Stimulated activated CD8-positive, alpha-beta memory T cell treated with anti-CD3 and anti-CD28 coated beads, Interleukin-7, amount 100 ng/mL, for 24 hours (primary cell): ENCODE measurements at places on chromosomes 12 and 14.

GRCh38 chr12:79302162-79302814, 388.5 kb downstream of the PAWR start:
- DNase-seq: no peak

DNA sequence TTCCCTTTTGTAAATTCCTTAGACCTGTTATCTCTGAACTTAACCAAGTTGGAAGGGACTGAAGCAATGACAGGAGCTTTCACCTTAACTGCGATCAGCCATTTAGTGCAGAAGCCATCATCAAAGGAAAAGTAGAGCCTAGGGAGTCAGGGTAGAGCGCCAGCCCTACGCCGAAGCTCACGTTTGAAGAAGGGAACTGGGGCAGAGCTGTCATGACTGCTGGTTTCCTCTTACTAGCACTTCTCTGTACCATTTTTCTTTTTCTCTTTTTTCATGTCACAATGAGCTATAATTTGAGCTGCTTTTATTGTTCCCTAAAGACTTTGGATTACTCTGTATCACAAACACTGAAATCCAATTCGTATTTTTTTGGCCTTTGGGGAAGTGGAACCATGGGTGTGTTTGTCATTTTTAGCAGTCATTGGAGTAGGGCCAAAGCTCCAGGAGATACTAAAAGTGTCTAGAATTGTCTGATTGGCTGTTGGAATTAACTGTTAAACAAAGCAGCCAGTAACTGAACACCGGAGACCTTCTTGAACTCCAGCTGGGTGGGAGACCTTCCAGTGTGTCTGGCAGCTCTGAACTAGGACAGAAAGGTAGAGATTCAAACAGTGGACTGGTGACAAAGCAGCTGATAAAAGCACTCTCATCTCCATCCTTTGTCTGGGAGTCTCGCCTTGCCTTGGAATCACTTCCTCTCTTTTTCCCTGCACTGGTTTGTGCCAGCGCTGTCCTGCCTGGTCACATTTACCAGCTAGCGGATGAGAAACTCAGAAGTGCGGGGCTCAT, 9.1 kb downstream of the MTRFR start:
- DNase-seq: no peak

GRCh38 chr12:65556676-65557437, 267.4 kb upstream of the HMGA2 start:
- DNase-seq: peak; percentile 54

GRCh38 chr14:74616507-74616906, 4.5 kb upstream of the LTBP2 start:
- DNase-seq: no peak

- no peak for DNase-seq
These were observed 14.3 kb downstream of the EXOC3L4 start for GRCh38 chr14:103108749-103109207.

DNA sequence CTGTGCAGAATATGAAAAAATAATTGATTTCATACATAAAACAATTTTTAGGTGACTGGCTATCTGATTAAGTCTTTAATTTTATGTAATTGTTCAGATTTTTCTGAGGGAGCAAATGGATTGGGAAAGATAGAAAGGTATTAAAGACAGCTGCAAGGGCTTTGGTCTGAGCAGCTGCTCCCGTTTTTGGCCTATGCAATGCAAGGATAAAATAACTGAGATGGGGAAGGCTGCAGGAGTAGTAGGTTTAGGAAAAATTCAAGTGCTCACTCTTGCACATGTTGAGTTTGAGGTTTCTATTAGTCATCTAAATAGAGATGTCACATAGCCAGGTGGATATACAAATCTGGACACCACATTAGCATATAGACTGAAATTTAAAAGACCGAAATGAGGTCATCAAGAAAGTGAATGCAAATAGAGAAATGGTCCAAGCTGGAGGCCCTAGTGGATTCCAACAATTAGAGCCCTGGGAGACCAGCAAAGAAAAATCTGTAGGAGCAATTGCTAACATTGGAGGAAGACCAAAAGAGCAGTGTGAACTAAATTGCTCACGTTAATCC, 144.0 kb downstream of the PPFIA2 start:
- no peak for DNase-seq

DNA sequence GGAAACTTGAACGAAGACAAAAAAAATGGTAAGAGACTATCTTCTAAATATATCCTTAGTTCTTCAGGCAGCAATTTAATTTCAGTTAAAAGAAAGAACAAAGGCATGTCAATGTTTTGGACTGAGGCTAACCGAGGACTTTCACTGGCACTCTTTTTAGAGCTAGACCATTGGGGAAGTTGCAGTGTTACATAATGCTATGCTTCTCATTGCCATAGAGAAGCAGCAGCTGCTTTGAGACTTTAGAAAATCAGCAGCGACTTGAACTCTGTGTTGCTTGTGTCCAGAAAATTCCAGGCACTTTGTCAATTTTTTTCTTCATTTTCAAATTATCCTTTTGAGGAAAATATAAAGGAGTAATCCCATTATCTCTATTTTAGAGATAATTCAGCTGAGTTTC, 964.2 kb downstream of the NRXN3 start:
- DNase-seq: no peak

GRCh38 chr12:63929426-63929825, 84.9 kb downstream of the SRGAP1 start:
- no peak for DNase-seq

DNA sequence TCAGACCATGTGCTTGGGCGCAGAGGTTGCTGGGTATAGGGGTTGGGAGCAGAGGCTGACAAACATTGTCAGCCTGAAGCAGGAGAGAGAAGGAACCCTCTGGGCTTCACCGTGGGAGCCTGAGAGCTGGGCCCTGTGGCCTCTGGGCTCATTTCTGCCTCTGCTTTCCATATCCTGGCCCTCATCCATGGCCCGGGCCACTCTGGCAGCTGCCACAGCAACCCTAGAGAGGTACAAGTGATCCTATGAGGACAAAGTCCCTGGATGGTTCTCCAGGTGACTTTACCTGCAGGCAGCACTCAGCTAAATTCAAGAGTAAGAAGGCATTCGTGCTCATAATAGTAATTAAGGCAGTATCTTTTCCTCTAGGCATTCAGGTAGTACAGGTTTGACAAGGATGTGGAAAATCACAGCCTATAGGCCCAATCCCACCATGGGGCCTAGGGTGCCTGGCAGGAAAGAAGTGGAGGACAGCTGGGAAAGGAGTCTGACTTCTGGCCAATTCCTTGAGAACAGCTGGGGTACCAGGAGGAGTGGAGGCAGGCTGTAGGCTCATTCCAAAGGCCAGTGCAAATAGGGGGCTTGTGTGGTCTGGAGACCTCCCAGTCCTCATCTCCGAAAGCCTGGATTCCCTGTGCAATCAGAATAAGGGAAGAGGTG, 3.6 kb upstream of the TTC7B start:
- DNase-seq: no peak

DNA sequence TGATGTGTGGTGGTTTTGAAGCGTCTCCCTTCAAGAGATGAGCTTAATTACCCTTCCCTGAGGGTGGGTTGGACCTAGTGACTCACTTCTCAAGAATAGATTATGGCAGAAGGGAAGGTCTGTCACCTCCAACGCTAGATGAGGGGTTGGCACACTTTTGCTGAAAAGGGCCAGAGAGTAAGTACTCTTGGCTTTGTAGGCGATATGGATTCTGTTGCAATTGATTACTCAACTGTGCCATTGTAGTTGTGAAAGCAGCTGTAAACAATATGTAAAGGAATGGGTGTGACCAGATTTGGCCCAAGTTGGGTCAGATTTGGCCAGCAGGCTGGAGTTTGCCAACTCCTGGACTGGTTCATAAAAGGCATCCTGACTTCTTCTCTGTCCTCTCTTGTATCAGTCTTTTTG, 53.3 kb downstream of the SMIM41 start:
- no peak for DNase-seq

- no peak for DNase-seq
These were observed 376.0 kb upstream of the PDE3A start for GRCh38 chr12:19992311-19992710.

- DNase-seq: no peak
These were observed 224.8 kb downstream of the DACT1 start for GRCh38 chr14:58862416-58863160.

DNA sequence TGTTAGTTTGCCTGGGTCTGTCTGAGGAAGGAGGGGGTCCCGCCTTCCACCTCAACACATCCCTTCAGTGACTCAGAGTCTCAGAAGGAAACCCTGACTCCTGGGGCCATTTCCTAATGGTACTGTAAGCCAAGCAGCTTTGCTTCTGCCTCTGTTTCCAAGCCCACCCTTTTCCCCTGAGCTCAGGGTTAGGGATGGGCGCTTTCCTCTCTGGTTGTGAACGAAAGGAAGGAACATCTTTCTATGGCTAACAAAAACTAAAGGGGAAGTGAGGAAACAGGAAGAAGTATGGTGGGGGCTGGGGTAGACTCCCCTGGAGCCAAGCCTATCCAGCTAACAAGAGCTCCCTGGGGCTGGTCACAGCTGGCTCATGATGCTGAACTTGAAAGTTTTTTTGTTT, 11.6 kb upstream of the UNC119B start:
- no peak for DNase-seq

- DNase-seq: no peak
These were observed 324.6 kb upstream of the DIO3 start for GRCh38 chr14:101236496-101237251.

- DNase-seq: no peak
These were observed 10.1 kb downstream of the RNASE6 start for GRCh38 chr14:20791187-20791586.

DNA sequence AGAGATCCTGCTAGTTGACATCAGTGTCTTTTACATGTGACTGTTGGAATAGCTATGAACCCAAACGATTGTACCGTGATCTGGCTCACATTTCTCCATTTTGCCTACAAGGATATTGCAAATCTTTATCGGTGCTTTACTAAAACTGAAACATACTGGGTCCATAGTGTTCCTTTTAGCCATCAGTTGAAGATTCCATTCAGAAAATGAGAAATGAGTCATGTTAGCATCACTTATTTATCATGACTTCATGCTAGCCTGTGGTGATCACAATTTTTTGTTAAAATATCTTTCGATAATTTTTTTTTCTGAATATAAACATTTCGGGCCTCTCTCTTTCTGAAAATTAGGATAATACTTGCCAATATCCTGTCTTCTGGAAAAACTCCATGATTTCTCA, 210.3 kb downstream of the EGLN3 start:
- no peak for DNase-seq

DNA sequence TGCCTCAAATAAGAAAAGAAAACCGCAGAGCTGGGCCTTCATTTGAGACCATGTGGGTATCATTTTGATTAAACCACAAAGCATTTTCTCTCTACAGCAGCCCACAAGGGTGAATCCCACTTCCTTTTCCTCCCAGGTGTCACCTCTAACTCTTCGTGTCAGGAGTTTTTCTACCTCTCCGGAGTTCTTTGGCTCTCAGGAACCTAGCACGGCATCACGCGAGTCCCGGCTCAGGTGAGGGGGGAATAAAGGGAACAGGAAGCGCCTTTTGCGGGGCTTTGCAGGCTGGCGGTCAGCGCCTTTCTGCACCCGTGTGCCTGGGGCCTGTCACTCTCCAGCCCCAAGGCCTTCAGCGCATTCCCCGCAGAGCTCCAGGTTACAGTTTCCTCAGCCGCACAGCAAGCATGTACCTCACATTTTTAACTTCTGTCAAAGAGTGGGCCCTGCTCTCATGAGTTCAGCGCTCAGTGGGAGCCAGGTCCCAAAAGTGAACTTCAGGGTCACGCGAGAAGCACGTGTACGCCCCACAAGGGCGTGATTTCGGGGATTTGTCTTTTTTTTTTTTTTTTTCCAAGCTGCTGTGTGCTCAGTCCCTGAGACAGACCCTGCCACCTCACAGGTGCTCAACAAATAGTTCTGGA, 740 bp upstream of the PRPF40B start:
- peak; percentile 10 for DNase-seq

DNA sequence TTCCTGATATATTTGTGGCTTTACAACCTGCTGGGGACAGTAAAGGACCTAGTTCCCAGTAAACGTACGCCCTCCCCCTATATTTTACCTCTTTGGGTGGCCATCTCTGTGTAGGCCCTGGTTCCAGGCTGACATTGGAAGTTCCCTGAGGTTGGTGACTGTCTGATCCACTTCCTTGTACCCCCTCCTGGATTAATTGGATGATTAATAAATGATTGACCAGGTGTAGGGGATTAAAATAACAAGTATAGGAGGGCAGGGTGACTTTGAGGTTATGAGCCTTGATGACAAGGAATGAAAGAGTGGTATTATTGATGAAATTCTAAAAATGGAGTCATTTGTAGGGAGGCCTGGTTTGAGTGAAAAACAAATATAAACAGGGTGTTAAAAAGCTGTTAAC, 9.6 kb downstream of the SUSD6 start:
- no peak for DNase-seq
